Skeletal muscle cell (primary cell): ENCODE measurements at places on chromosomes 13 and 19.
A peak's percentile ranks its signal among the peaks of the same experiment; 100 is the strongest.

DNA sequence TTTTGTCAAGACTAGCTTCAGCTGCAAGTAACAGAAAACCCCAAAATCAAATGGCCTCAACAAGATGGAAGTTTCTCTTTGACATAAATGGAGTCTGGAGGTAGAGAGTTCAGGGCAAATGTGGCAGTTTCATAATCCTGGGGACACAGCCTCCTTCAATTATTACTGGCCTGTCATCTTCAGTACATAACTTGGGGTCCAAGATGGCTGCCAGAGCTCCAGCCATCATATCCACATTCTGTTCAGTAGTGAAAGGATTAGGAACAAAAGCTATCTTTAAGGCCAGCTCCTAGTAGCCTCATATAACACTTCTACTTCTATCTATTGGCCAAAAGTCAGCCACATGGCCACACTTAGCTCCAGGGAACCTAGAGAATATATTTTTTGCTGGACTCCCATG, 15.0 kb upstream of the IGSF23 start:
- DNase-seq = no peak

- peak; percentile 38 for DNase-seq
Measured at GRCh38 chr13:106573284-106573846, 5.4 kb upstream of the ARGLU1 start.

DNA sequence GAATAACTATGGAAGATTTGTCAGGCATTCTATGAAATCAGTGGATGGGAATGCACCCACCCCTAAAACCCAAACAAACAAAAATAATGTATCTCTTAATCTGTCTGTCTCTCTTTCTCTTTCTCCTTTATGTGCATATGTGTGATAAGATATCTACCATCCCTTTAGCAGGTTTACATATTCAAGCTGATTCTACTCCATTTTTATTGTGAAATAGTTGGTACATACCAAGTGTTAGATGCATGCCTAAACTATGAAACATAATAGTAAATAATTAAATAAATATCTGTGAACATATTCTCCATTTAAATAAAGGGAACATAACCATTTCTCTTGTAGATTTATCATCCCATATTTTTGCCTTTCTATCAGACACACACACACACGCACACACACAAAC, 121.8 kb upstream of the PCDH9 start:
- no peak for DNase-seq

GRCh38 chr13:110162053-110162452, 144.9 kb downstream of the COL4A1 start:
- DNase-seq = no peak

GRCh38 chr13:31069808-31070534, 91.7 kb downstream of the HSPH1 start:
- DNase-seq = no peak

- no peak for DNase-seq
Measured at GRCh38 chr13:46795321-46795720, 1.6 kb downstream of the ESD start.

- DNase-seq = no peak
Measured at GRCh38 chr19:2574478-2574931, 98.6 kb downstream of the GADD45B start.

- DNase-seq = no peak
Measured at GRCh38 chr13:60583196-60583888, 186.3 kb downstream of the TDRD3 start.

DNA sequence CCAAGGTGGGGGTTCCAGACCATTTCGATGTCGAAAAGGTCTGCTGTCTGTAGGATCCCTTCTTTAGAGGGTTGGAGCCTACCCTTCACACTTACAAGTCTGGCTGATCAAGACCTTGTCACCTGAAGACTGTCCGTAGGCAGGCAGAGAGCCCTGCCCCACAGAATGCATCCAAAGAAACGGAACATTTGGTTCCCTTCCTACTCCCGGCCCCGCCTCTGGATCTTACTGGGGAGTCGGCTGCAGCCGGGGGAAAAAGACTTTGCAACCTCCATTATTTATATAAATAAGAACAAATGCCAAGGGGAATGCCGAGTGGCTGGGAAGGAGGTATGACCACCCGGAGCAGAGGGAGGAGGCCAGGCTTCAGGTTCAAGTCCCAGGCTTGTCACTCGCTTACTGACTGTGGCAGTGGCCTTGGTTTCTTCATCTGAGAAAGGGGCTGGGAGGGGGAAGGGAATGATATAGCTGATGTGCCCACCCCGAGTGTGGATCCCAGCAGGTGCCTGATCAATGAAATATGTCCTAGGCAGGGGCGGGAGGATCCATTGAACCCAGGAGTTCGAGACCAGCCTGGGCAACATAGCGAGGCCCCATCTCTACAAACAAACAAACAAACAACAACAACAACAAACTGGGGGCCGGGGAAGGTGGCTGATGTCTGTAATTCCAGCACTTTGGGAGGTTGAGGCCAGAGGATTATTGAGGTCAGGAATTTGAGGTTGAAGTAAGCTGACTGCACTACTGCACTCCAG, 48.7 kb downstream of the RFX2 start:
- no peak for DNase-seq

DNA sequence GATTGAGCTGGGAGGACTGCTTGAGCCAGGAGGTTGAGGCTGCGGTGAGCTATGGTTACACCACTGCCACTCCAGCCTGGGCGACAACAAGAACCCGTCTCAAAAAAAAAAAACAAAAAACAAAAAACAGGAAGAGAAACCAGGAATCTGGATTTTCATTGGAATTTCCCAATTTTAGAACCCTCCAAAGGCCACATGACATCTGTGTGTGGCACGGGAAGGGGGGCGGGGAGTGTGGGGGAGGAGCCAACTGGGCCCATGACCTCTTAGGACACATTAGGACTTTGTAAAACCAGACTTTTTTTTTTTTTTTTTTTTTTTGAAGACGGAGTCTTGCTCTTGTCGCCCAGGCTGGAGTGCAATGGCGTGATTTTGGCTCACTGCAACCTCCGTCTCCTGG, 21.2 kb upstream of the MYDGF start:
- no peak for DNase-seq

DNA sequence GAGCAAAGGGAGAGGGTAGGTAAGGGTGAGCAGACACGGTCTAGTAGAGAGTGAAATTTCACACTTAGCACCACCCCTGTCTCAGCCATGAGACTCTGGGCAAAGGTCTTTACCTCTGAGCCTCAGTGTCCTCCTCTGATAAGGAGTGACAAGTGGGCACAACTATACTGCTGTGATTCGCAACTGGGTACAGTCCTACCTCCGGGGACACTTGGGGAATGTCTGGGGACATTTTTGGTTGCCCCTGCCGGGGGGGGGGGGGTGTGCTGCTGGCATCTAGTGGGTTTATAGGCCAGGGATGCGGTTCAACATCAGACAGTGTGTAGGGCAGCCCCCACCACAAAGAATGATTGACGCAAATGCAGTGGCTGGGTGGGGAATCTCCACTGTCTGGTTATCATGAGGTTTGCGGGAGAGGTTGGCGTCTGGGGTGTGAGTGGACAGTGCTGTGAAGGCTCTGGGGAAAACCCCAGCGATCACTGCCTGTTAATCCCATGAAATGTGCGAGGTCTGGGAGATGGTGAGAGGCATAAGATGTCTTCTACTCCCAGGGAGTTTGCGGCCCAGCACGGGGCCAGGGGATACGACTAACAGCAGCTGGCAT, 4.3 kb downstream of the NACC1 start:
- DNase-seq = no peak

DNA sequence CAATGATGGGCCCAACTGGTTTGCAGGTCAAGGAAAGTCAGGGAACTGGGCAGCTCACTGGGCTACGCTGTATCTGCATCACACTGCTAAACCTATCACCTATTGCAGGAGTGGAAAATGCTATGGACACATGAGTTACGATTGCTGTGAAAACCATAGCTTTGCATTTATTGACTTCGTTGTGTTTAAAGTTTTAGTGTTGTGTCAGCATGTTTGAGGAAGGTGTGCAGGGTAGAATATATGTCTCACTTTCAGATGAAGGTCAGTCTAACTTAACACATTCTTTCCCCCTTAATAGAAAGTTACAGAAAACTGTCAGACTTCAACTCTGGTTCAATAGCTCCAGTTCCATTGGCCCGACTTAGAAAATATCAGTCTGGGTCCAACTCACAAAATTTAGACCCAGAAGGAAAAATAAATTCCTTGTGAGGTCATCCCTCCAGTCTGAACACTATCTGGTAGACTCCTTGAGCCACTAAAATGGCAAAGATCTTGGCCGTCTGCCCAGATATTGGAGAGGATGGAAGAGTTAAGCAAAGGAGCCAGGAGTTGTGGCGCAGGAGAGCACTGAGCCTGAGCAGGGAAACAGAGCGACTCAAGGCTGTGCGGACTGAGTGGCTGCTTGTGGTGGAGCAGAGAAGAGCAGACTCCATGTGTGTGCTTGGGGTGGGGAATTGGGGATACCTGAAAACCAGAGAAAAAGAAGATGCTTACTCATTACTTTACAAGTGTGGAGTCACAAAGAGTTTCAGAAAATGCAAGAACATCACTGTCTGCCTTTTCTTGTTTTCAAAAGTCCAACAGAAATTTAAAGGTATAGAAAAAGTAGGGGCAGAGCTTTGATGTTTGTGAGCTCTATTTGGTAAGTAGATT, 518.5 kb downstream of the FGF9 start:
- no peak for DNase-seq

- DNase-seq = no peak
Measured at GRCh38 chr19:32828643-32829344, 40.8 kb downstream of the SLC7A9 start.

- no peak for DNase-seq
Measured at GRCh38 chr19:9456018-9456689, 20.8 kb upstream of the ZNF266 start.

DNA sequence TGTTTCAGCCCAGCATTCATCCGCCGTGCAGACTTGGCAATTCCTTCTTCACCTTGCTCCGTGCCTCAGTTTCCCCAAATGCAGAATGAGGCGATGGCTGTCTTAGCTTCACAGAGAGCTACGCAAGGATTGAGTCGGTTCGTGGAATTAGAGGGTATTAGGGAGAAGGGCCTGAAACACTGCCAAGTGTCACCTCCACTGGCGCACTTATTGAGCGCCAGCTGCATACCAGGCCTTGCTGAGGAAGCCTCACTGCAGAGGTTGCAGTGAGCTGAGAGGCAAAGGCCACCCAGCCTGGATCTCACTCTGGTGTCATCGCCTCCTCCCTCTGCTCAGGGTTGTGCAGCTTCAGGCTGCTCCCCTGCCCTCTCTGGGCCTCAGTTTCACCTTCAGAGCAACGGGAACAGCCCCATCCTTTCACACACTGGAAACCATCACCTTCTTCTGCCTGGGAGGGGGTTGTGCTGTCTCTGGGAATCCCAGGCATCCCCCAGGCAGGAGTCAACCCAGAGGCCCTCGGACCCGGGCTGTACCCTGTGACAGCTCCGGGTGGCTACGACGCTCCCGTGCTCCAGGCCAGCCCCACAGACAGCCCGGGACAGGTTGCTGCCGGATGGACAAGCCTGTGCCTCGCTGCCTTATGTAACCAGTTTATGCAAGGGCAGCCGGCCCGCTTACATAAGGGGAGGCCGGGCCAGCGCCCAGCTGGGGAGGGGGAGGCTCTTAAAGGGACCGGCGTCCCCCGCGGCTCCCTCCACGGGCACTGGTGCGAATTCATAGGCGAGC, 31.9 kb downstream of the NFIC start:
- DNase-seq = no peak

GRCh38 chr13:48804821-48805601, 151.3 kb downstream of the CYSLTR2 start:
- DNase-seq = no peak

- DNase-seq = no peak
Measured at GRCh38 chr13:36673838-36674326, at the start of gene SERTM1. SERTM1 (plus strand) TSS chr13:36674020; CDS start chr13:36695079, 21,059 bp downstream.

- DNase-seq = no peak
Measured at GRCh38 chr13:111956261-111957151, 110.4 kb upstream of the SOX1 start.

- DNase-seq = no peak
Measured at GRCh38 chr13:113756441-113757097, 2.5 kb upstream of the TMEM255B start.

DNA sequence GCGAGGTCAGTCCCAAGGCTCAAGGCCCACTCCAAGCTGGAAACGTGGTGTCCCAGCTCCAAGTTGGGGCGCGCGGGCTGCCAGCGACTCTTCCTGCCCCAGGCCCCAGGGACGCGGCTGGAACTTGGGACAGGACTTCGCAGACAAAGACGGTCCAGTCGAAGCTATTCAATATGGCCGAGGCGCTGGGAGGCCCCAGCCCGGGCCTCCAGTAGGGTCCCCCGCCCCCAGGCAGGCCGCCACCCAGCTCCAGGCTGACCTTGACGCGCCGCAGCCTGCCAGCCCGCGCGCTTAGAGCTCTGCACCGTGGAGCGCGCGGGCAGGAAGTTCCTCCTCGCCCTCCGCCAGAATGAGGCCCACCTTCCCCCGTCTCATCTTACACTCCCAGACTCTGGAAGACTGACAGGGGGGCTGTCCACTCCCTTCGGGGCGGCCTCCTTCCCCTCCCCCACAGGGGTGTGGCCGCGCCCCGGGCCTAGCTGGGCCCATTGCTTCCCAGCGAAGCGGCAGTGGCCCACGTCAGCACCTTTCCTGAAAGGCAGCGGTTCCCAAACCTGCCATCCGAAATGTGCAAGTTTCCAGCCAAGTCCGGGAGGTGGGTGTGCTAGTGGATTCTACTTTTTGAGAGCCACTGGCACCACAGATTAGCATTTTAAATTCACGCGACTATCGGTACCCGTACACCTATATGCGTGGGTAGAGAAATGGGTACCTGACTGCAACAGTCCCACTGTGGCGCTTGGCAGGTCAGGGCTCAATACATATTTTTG, at the start of gene CCDC8:
TSS of gene CCDC8 (minus strand) at position 303 of the 770 bp plus-strand sequence. CDS start 754 bp downstream, outside the sequence.
- DNase-seq = peak; percentile 95

DNA sequence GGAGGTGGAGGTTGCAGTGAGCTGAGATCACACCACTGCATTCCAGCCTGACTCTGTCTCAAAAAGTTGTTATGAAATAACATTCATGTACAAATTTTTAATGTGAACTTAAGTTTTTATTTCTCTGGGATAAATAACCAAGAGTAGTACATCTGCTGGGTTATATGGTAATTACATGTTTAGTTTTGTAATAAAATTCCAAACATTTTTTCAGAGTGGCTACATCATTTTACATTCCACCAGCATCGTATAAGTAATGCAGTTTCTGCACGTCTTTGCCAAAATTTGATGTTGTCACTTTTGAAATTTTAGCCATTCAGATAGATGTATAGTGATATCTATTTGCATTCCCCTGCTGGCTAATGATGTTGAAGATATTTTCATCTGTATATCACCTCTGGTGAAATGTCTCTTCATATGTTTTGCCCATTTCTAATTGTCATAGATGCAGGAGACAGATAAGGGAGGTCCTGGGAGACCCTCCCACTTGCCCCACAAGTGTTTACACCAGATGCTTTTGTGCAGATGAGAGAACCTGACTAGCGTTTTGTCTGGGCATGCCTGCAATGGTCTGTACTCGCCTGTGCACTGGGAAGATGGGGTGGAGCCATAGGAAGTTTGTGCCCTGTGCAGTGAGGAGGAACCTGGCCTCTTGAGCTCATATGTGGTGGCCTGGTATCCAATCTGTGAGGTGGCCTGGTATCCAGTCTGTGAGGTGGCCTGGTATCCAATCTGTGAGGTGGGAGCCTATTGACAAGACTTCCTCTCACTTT, 12.7 kb upstream of the KBTBD6 start:
- no peak for DNase-seq

DNA sequence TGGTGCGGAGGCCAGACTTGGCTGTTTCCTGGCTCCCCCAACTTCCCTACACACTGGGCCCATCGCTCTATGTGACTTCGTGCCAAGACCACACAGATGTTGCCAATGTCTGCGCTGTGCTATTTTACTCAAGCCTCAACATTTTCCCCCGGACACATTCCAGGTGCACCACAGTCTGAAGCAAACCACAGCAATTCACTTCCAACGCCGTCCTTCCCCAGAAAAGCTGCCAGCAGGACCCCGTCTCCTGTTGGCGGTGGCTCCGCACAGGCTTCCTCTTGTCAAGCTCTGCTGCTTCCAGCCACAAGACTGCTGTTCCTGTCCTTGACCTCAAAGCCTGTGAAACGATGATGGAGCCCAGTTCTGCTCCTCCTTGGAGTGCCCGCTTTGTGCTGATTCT, 100.7 kb downstream of the CRYL1 start:
- DNase-seq = no peak
